ENCODE measurements at places on chromosomes 2 and 18.

GRCh38 chr18:79392226-79392625 lies 3.5 kb upstream of the NFATC1 start:
- DNase-seq, result no peak

DNA sequence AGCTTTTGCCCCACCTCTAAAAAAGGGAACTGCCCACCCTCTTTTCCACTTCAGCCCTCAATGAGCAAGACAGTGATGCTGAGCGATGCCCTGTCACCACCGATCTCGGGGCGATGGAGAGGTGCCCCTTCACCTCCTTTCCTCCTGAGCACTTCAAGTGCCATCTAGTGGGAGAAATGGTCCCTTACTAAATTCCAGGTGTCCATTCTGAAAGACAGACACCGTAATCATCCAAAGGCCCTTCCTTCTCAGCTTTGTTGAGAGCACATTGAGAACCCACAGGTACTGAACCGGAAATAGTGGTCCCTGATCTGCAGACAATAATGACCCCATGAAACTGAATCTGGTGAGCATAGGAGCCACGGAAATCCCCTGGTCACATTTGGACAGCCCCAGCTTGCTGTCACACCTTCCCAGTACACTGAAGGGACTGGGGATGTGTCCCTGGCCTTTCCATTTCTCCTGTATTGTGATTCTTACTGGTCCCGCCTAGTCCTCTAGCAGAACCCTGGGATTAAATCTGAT lies 38.5 kb downstream of the KCTD18 start:
- DNase-seq, result no peak

- DNase-seq, result no peak
Measured at GRCh38 chr2:12935796-12936195, 219.1 kb downstream of the TRIB2 start.

- DNase-seq, result no peak
Measured at GRCh38 chr2:136234261-136234660, 116.3 kb upstream of the CXCR4 start.

DNA sequence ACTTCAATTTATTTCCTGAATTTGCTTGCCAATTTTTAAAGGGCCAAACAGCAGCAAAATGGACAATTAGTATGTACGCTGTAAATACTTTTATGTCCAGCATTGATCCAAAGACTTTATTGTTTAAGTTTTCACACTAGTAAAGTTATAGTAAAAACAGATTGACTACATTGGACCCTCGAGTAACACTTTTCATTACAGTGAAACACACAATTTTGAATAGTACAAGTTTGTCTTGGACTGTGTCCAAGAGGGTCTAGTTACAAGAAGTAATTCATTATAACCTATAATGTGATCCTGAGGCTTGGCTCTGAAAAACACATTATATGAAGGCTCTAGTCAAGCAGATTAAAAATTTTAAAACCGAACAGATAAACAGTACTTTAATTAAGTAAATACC lies 11.4 kb upstream of the RBBP8 start:
- DNase-seq, result no peak

DNA sequence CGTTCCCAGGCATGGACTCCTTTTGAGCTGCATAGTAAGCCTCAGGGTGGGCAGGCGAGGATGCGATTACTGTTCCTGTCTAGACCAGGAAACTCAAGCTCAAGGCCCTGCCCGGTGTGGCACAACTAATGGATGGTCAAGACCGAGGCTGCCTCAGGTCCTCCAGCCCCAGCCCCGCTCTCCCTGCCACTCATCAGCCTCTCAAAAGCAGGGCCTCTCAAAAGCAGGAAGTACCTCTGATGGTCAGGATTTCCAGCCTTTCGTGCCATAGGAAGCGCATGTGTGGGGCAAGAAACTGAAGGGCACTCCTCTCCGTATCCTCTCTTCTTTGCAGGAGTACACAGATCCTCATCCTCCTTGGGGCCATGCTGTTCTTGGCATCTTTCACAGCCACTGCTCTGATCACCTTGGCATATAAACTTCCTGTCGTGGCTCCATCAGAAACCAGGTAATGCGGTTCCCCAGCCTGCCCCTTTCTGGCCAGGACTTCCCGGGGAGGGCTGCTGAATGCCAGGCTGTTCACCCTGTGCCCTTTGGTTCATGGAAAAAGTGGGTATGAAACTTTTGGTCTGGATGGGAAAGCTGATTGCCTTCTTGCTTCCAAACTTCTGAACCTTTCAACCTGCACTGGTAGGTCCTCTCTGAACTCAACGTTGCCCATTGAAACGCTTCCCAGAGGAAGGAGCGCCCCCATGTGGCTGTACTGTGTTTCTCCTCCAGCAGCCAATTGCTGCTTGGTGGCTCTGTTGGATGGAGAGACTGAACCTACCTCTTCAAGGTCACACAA lies 82.8 kb upstream of the SEC11C start:
- DNase-seq, result no peak

DNA sequence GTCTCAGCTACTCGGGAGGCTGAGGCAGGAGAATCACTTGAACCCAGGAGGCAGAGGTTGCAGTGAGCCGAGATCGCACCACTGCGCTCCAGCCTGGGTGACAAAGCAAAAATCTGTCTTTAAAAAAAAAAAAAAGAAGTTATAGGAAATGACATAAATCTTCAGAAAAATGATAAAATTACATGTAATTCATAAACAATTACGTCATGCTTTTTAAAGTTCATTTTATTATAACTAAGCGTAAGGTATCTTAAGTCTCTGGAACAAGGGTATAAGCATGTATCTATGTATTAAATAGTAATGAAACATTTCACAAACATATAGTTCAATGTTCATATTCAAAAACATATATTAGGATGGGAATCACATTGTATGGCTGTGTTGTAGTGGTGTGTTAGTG lies 425.9 kb downstream of the SPAG16 start:
- no peak for DNase-seq

GRCh38 chr2:110852541-110853263 lies 120.3 kb downstream of the ACOXL start:
- no peak for DNase-seq

DNA sequence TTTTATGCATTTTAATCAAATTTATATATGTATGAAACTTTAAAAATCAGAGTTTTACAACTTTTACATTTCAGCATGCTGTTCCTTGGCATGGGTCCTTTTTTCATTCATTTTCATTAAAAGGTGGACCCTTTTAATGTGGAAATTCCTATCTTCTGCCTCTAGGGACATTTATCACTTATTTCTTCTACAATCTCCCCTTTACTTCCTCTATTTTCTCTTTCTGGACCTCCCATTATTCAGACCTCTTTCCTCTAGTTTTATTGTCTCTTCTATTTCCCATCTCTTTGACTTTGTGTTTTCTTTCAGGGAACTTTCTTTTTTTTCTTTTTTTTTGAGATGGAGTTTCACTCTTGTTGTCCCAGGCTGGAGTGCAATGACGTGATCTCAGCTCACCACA lies 5.7 kb downstream of the PROC start:
- no peak for DNase-seq

GRCh38 chr18:59006461-59007067 lies 133.1 kb upstream of the SEC11C start:
- no peak for DNase-seq

GRCh38 chr18:54357082-54357659 lies 487 bp downstream of the STARD6 start:
- no peak for DNase-seq

DNA sequence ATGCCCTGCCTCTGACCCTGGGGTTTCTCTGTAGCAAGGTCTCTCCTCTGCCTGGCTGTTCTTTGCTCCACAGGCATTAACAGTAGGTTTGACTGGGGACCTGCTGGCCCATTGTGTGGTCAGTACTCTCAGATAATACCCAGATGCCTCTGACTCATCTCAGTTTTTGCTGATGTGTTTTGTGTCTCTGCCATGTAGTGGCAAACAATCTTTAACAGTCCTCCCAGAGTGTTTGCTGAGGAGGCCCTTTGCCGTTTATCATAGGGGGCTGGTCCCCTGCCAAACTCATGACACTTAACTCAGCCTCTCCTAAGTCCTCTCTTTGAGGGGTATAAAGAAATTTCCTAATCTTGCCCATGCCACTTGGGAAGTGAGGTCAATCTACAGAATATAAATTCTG lies 793.7 kb upstream of the FANCL start:
- DNase-seq, result no peak

DNA sequence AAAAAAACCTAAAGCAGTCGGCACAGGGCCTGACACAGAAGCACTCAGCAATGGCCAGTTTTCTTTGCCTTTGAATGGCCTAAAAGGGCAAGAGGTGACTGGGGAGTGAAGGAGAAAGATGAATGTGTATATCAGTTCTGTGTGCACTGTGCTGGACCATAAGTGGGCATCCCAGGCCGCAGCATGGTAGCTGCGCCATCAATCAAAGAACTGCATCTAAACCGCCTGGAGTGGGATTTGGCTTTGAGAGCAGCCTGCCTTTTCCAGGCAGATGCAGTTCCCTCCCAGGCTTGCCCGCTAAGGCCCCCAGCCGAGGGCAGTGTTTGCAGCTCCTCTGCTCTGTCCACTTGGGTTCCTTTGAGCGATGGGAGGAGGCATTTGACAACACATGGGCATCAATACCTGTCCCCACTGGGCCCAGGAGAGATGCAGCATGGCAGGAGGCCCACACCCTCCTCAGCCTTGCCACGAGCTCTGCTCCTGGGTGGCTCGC lies 144.1 kb downstream of the FAM210A start:
- DNase-seq, result no peak

DNA sequence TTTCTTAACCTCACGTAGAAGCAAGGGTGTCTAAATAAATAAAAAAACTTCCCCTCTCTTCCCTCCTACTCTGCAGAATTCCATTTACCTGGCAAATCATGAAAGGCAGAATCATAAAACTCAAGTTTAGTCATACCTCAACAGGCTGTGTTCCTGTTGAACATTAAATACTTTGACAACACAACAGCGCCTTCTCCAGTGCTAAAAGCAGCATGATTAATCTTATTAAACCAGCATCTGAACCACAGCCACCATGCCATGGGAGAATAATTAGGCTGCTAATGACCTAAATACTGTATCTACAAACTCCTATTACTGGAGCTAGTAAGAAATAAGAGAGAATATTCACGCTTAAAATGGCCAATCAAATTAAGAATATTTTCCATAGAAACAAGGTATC lies 68.1 kb downstream of the CDH2 start:
- no peak for DNase-seq

DNA sequence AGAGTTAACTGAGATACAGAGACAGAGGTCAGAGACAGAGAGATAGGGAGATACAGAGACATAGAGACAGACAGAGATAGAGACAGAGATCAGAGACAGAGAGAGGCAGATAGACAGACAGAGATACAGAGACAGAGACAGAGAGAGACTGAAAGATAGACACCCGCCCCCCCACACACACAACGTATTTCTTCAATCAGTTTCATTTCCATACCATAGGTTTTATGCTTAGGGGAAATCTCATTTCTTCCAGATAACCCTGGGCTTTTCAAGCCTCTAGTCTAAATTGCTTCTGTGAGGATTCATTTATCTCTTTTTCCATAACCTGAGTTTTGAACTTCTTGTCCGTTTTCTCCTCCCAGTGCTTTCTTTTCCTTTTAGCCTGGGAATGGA lies 94.6 kb downstream of the CD8B2 start:
- no peak for DNase-seq

- DNase-seq, result no peak
Measured at GRCh38 chr18:34299828-34300227, 75.1 kb upstream of the NOL4 start.

- no peak for DNase-seq
Measured at GRCh38 chr2:181352158-181352557, 105.0 kb upstream of the ITGA4 start.

GRCh38 chr18:63439334-63439733 lies 17.1 kb upstream of the VPS4B start:
- DNase-seq, result peak; percentile 6

DNA sequence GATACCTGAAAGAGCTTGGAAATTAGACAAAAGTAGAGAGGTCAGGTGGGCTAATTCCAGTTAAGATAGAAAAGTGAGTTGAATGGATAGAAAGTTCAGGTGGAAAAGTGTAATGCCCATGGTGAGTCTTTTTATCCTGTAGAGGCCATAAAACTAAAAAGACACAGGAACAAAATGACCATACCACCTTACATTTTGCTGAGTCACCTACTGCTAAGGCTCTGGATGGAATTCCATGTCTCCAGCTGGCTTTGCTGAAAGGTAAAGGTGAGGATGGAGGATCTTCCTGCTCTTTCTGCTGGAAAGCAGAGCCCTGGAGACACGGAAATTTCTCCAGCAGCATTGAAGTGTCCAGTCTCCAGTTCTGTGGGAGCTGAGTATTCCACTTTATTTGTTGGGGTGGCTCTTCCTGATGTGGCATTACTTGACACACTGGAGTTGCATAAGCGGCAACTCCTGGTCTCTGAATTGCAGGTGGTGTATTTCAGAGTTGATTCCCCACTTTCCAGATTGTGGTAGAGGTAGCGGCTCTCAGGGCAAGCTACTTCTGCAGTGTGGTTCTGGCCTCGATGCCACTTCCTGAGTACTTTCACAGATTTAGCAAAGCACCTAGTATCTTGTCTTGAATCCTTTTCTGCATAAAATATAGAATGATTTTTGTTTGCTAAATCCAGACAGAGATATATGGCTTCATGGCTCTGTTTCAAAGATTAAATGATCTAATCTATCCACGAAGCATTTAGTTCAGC lies 10.7 kb downstream of the IL1RL2 start:
- DNase-seq, result no peak

- no peak for DNase-seq
Measured at GRCh38 chr18:7822435-7823331, 255.6 kb downstream of the PTPRM start.

DNA sequence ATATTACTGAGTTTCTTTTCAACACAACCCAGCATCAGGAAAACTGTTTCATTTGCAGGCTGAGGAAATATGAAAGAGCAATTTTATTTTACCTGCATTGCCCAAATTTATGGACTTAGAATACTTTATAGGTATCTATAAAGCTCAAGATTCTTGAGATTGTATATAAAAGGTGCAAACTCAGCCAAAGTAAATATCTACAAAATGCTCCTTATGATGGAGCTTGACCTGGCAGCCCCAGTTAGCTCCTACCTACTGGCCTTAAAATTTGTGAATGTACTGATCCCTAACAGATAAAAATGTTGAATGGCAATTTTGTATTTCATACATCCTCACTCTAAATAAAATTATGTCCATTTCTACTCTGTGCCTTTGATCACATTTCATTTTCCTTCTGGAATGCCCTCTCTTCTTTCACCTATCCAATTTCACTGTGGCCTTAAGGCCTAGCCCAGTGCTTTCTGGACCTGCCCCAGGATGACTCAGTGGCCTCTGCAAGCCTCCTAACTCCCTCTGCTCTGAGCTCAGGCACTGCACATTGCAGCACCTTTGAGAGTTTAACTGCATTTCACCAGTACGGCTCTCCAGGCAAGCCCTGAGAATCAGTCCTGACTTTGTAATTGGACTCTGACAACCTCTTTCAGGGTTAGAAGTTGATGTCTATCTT lies 125.9 kb downstream of the ANTXR1 start:
- DNase-seq, result no peak

Measured in activated T-helper 1 cell treated with anti-CD3 and anti-CD28 coated beads, Interleukin-2, amount 50 U/mL, for 16 hours (primary cell).